Mesothelial cell of epicardium (in vitro differentiated cells): ENCODE measurements at places on chromosomes 16 and 17. TPM values are rescaled to one million over a fixed set of nuclear protein-coding genes. Genes with fewer than 3 reads are reported as not detected.

The CNGB1 gene
- total RNA-seq = 0.07 to 0.27 TPM (median 0.14 TPM) in 3 replicates

GRCh38 chr16:9821970-9822369, 360.3 kb downstream of the GRIN2A start:
- peaks cover 12% of the 10 kb centered on the region for H3K4me1 ChIP-seq
- H3K27me3 ChIP-seq = peaks cover 40% of the 10 kb centered on the region
- H3K4me3 ChIP-seq = no peak overlapping the region
- no peaks in the 10 kb centered on the region for H3K36me3 ChIP-seq
- no peak for DNase-seq

DNA sequence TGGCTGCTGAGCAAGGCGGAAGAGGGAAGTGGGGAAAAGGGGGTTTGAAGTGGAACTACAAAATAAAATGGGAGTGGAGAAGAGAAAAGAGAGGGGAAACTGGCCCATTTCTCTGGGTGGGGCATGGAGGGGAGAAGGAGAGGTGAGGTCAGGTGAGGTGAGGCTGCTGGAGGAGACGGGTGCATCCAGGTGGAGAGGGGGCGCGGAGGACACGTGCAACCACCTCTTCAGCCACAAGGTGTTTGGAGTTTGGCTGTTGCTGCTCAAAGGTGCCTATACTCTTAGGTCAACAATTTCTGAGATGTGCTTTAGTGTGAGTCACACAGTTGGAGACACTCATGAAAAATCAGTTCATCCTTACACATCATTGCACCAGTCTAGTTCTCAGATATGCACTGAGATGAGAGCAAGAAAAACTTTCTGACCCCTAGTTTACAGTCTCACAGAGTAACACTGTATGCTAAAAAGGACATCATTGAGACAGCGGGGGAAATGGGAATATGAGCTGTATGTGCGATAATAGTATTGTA, 4.8 kb downstream of the SLC6A4 start:
- DNase-seq = no peak
- no peak overlapping the region for H3K27ac ChIP-seq
- no peaks in the 10 kb centered on the region for H3K36me3 ChIP-seq

The FN3K gene
- total RNA-seq = 31.9 to 33.3 TPM (median 33.0 TPM) in 3 replicates

DNA sequence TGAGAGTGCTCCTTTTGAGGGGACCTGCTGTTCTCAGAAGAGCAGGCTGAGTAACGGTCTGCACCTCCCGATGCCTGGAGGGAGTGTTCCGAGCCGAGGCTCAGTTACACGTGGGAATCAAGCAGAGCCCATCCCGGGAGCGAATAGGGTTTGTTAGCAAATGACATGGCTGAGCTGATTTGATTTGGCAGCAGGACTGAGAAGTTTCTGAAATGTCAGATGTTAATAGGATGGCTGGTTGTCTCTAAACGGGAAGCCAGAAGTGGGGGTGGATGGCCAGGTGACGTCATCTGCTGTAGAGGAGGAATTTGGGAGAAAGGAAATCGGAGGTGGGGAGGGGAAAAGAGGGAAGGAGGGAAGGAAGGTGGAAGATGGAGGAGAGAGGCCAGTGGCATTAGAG, 128.0 kb downstream of the RAP1GAP2 start:
- peaks cover 17% of the 10 kb centered on the region for H3K4me1 ChIP-seq
- H3K27ac ChIP-seq = peak overlapping the region; percentile 36
- no peaks in the 10 kb centered on the region for H3K36me3 ChIP-seq
- peak overlapping the region; percentile 16 for H3K4me3 ChIP-seq

The RPUSD1 gene
- 21.5 to 23.0 TPM (median 21.9 TPM) in 3 replicates for total RNA-seq

- H3K36me3 ChIP-seq = peaks cover 3% of the 10 kb centered on the region
- DNase-seq = no peak
- peaks cover 3% of the 10 kb centered on the region for H3K4me1 ChIP-seq
- no peak overlapping the region for H3K27ac ChIP-seq
- peaks cover 54% of the 10 kb centered on the region for H3K27me3 ChIP-seq
Observed at GRCh38 chr16:88636488-88637265, 1.7 kb upstream of the IL17C start.

GRCh38 chr17:76397687-76398522, 13.5 kb downstream of the SPHK1 start:
- no peak overlapping the region for H3K4me3 ChIP-seq
- no peaks in the 10 kb centered on the region for H3K27me3 ChIP-seq
- H3K27ac ChIP-seq = no peak overlapping the region
- peaks cover 44% of the 10 kb centered on the region for H3K36me3 ChIP-seq

- no peak overlapping the region for H3K4me3 ChIP-seq
- peaks cover 2% of the 10 kb centered on the region for H3K4me1 ChIP-seq
- DNase-seq = no peak
- H3K27ac ChIP-seq = no peak overlapping the region
- no peaks in the 10 kb centered on the region for H3K36me3 ChIP-seq
Observed at GRCh38 chr17:70892527-70892926, 723.2 kb downstream of the KCNJ2 start.

- peaks cover 5% of the 10 kb centered on the region for H3K36me3 ChIP-seq
- H3K4me3 ChIP-seq = no peak overlapping the region
- H3K27me3 ChIP-seq = no peaks in the 10 kb centered on the region
- peaks cover 27% of the 10 kb centered on the region for H3K4me1 ChIP-seq
Observed at GRCh38 chr17:46943501-46944393, 20.8 kb downstream of the GOSR2 start.

DNA sequence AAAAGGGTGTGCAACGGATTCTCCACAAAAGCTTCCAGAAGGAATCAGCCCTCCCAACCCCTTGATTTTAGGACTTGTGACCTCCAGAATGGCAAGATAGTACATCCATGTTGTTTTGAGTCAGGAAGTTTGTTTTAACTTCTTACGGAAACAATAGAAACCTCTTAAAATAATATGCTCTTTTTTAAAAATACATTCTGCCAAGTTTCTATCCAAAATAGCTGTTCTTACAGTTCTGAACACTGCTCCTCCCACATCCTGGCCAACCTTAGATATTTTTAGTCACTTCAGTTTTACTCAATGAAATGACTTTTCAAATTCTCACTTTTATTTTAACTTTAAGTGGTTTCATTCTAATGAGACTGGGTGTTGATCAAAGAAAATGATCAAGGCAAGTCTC, 156.4 kb downstream of the ZNF18 start:
- no peak overlapping the region for H3K4me3 ChIP-seq
- H3K36me3 ChIP-seq = no peaks in the 10 kb centered on the region
- H3K27ac ChIP-seq = no peak overlapping the region

GRCh38 chr17:76737676-76738467, at the start of gene MFSD11:
Gene MFSD11, plus strand, starts transcription at chr17:76738119. Its CDS starts 234 bp downstream, at chr17:76738353.
- peak within 1 kb of the TSS; percentile 86 for H3K4me3 ChIP-seq
- peaks cover 51% of the 10 kb centered on the region for H3K4me1 ChIP-seq
- DNase-seq = peak; percentile 90
- H3K27me3 ChIP-seq = no peaks in the 10 kb centered on the region
- H3K27ac ChIP-seq = peak within 1 kb of the TSS; percentile 99
- H3K36me3 ChIP-seq = peaks cover 31% of the 10 kb centered on the region

GRCh38 chr17:14304222-14304772, 3.4 kb downstream of the HS3ST3B1 start:
- H3K4me3 ChIP-seq = peak overlapping the region; percentile 86
- no peaks in the 10 kb centered on the region for H3K36me3 ChIP-seq
- H3K27ac ChIP-seq = no peak overlapping the region
- DNase-seq = no peak
- H3K27me3 ChIP-seq = peaks cover 73% of the 10 kb centered on the region

The KRTAP4-7 gene
- total RNA-seq = not detected in 3 replicates

- DNase-seq = peak; percentile 54
- H3K36me3 ChIP-seq = peaks cover 9% of the 10 kb centered on the region
- H3K27me3 ChIP-seq = no peaks in the 10 kb centered on the region
Observed at GRCh38 chr17:80279895-80280294, 19.2 kb downstream of the RNF213 start.

The PRDM7 gene
- not detected in 3 replicates for total RNA-seq

The SLC16A6 gene
- total RNA-seq = 0.89 to 1.3 TPM (median 0.90 TPM) in 3 replicates
